ENCODE measurements at places on chromosomes 5 and 9.

- DNase-seq: peak; percentile 25
Observed at GRCh38 chr5:177491429-177491945, 5.9 kb downstream of the PDLIM7 start.

DNA sequence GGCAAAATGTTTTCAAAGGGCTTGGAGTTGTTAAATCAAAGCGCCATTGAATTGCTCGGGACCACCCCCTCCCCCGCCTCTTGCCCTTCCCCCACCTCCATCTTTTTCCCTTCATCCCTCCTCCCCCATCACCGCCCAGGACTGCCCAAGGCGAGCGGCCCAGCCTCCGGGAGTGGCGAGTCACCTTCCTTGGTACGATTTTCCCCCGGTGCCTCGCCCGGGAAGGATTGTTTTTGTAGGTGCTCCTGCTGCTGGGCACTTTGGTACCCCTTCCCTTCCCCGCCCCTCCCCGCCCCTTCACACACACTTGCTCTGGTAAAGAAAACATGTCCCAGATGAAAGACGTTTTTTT, 61.2 kb downstream of the TMEM174 start:
- no peak for DNase-seq

GRCh38 chr5:151251001-151251551, 1.9 kb upstream of the GM2A start:
- DNase-seq: peak; percentile 62

DNA sequence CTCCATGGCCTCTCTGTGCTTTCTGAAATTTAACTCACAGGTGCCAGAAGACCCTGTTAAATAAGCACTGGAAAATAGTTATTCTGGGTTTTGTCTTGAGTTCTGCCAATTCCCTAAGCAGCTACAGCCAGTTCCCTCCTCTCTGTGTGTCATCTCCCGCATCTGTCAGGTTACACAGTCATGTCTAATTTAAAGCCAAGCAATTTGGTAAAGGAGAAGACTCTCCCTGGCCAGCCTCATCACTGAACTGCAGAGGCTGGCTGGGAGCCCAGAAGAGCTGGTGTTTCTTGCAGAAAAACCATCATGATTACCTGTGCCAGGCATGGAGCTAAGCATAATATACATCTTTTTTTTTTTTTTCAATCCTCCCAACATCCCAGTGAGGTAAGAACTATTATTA, 141.3 kb upstream of the ZNF366 start:
- no peak for DNase-seq

GRCh38 chr5:59485629-59486439, 407.7 kb downstream of the PDE4D start:
- no peak for DNase-seq

GRCh38 chr5:95283022-95283615, 1.8 kb downstream of the MCTP1 start:
- no peak for DNase-seq
